ENCODE measurements at places on chromosomes 6 and 20.

- no peak for DNase-seq
These were observed 58.8 kb downstream of the ZBTB9 start for GRCh38 chr6:33513213-33513612.

GRCh38 chr6:5566718-5567117 is 305.4 kb downstream of the FARS2 start:
- no peak for DNase-seq

GRCh38 chr20:32563311-32564272 is 21.5 kb downstream of the NOL4L start:
- no peak for DNase-seq

GRCh38 chr6:161379834-161380582 is 106.1 kb upstream of the AGPAT4 start:
- DNase-seq: no peak

GRCh38 chr6:57216235-57217101 is 5.6 kb downstream of the RAB23 start:
- DNase-seq: no peak

- no peak for DNase-seq
These were observed 74.0 kb upstream of the TOP1 start for GRCh38 chr20:40954521-40955165.

DNA sequence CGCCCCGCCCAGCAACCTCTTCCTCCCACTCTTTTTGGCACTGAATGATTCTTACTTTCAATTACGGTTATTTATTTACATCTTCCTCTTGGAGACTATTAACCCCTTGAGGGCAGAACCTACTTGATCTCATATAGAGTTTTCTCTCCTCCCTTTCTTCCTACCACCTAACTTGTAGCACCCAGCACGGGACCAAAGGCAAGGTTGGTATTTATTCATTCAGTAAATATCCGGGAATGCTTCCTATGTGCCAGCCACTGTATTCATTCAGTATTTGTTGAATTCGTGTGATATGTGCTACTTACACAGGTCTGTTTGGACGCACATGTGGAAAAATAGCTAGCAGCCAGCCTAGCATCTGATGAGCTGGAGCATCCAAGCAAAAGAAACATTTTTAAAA is 1.3 kb upstream of the CNKSR3 start:
- no peak for DNase-seq

DNA sequence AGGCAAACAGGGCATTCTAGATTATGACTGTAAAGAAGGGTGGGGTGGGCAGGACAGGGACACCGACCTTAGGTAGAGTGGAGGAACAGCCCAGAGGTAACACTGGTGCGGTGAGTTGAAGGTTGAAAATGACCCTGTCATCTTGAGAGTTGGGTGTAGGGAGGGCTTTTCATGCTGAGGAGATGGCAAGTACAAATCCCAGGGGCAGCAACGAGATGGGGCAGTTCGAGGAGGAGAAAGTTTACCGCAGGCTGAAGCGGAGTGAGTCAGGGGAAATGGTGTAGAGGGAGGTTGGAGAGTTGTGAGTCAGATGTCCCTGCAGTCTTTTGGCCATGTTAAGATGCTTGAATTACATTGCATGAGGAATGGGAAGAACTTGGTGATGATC is 101.1 kb downstream of the HIVEP1 start:
- no peak for DNase-seq

- no peak for DNase-seq
These were observed 30.9 kb downstream of the BAK1 start for GRCh38 chr6:33549196-33549595.

GRCh38 chr6:112204350-112204706 is 50.0 kb downstream of the LAMA4 start:
- no peak for DNase-seq

DNA sequence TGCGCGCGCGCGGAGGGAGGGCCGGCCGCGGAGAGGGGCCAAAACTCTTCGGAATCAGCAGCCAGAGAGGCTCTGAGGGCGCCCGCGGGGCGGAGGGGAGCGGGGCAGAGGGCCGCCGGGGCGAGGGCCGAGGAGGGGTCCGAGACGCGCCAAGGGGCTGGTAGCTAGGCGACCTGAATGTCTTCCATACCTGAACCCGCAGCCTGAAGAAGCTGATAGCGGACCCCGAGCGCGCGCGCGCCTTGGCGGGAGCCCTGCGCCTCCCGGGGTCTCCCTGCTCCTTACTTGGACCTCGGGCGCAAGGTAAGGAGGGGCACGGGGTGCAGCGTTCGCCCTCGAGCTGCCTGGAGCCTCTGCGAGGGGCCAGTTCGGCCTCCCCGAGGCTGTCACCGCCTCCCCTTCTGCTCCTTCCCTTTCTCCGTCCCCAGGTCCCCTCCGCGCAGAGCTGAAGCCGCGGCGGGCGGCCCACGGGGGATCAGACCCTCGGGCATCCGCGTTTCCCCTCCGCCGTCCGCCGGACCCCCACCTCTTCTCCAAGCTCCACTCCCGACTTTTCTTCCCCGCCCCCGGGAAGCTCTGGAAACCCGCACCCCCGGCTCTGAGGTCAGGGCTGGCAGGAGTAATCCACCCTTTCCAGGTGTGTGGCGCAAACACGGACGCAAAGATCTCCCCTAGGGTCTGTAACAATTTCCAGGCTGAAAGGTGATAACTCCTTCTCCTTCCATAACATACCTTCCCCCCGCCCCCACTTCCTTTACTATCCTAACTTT is 13.1 kb upstream of the DEK start:
- DNase-seq: no peak

DNA sequence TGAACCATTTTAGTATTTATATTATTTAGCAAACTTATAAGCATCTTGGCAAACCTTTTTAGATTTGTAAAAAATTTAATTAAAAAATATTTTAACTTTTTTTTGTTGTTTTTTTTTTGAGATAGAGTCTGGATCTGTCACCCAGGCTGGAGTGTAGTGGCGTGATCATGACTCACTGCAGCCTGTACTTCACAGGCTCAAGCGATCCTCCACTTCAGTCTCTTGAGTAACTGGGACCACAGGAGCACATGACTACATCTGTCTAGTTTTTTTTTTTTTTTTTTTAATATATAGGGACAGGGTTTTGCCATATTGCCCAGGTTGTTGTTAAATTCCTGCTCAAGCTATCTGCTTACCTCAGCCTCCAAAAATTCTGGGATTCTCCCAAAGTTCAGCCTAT is 161.1 kb downstream of the EYS start:
- no peak for DNase-seq

DNA sequence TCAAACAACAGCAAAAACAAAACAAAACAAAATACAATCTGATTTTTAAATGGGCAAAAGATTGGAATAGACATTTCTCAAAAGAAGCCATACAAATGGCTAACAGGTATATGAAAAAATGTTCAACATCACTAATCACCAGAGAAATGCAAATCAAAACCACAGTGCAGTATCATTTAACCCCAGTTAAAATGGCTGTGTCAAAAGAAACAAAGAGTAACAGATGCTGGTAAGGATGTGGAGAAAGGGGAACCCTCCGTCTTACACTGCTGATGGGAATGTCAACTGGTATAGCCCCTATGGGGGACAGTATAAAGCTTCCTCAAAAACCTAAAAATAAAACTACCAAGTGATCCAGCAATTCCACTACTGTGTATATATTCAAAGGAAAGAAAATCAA is 10.9 kb upstream of the NELFCD start:
- DNase-seq: no peak

GRCh38 chr6:138559143-138559542 is 59.8 kb upstream of the NHSL1 start:
- no peak for DNase-seq

- DNase-seq: no peak
These were observed 2.1 kb upstream of the TRDN start for GRCh38 chr6:123638865-123639264.

Measured in esophagus squamous epithelium (tissue), 5 donors.